Stimulated activated CD4-positive, alpha-beta T cell treated with anti-CD3 and anti-CD28 coated beads, Interleukin-2, amount 100 ng/mL, for 48 hours (primary cell): ENCODE measurements at places on chromosomes 6 and 20.
A peak's percentile ranks its signal among the peaks of the same experiment; 100 is the strongest.

- no peak for DNase-seq
Observed at GRCh38 chr20:4633379-4633778, 88.3 kb upstream of the PRND start.

DNA sequence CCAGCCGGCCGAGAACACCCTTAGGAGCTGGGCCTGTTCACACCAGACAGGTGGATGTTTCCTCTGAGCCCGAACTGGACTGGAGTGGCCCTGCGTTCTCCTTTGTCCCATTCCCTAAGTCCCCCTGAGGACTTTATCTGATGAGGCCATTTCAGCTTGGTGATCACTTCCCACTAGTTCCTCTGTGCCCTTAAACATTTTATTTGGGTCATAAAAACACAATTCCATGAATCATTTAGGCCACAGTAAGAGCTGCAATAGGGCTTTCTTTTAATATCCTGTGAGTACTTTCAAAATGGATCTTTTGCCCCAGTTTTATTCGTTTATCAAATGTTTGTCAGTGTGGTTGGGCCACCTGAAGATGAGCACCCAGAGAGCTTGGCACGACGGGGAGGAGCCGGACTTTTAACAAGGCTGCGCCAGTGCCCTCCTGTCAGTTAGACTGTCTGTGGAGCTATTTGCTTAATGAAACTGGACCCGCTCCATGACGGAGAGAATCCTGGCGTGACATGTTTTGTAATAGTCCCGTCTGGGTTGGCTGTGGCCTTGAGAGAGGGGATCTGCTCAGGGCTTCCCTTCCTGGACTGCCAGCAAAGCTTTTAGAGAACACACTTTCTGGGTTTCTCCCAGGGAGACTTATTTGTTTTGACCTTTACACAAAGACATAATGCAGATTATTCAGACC is 53.5 kb downstream of the ZDHHC14 start:
- DNase-seq, result no peak

DNA sequence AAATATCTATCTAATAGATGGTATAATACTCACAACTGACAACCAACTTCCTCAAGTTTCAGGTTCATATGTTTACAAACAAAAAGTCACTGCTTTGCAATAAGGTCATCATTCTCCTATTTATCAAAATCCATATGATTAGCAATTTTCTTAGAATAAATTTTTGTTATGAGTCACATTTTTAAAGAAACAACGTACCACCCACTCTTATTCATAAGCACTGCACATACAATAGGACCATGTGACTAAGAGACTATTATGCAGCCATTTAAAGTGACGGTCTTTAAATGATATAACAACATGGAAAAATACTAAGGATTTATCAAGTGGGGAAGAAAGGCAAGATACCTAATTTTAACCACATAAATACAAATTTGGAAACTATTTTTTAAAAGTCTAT is 40.0 kb downstream of the REPS1 start:
- no peak for DNase-seq

DNA sequence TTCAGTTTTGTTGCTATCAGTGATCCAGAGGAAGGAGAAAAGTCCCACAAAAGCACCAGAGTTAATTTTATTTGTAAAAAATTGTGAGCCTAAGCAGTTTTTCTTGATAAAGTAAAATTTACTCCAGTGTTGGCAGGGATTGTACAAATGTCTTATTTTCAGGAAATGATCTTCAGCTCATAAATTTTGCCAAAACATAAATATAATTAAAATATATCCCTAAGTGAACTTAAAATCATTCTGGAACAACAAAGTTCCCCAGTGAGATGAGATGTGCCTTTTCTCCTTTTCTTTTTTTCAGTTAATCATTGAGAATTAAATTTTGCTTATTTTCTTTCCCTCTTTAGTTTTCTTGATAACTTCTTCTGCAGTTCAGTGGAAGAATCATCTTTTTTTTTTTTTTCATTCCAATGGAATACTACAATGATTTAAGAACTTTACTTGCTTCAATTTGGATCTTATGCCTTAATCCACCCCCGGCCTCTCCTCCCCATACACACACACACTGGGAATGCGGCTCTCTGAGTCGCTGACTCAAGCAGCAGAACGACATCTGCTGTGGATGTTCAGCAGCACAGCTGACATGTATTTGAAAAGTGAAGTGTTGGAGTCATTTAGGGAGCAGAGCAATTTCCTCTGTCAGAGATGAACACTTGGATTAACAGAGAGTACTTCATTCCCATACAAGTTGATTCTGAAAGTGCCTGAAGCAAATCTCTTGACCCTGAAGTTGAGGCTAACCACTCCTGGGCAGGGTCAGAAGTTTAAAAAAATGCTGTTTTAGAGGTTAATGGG is 27.7 kb upstream of the LAMA4 start:
- no peak for DNase-seq

GRCh38 chr20:21437816-21438215 is 40.5 kb upstream of the NKX2-4 start:
- DNase-seq, result no peak

DNA sequence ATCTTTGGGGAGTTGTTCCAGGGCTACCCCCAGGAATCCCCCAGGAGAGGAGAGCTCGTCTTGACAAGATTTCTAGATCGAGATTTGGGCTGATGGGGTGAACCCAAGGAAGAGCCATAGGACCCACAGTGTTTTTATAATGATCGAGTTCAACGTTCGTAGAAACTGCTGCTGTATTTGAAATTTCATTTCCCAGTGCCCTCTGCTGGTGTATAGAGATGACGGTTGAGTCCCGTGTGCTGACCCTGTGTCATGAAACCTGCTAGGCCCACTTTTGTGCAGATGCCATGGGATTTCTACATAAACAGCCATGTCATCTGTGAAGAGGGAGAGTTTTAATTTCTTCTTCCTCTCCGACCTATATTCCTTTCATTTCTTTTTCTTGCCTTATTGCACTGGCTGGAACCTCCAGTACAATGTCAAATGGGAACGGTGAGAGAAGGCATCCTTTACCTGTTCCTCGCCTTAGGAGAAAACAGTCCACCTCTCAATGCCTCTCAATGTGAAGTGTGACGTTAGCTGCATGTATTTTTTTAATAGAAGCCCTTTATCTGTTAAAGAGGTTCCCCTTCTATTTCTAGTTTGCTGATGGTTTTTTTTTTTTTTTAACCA is 28.6 kb upstream of the NTSR1 start:
- DNase-seq, result no peak

GRCh38 chr20:32634041-32634805 is 39.5 kb downstream of the C20orf203 start:
- no peak for DNase-seq

DNA sequence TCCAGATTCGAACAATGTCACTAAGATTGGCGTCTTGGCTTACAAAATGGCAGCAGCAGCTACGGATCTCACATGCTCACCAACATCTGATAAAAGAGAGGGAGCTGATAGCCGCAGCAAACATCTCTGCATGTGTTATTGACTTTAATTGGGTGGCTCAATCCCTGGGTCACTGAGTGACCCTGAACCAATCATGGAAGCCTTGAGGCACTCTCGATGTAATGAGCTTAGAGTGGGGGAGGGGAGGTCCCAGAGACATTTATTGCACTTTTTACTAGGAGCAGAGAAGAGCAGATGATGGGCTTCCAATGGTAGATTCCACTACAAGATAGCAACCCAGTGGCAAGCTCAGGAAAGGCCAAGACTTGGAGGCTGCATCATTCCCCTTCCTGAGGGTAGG is 238.7 kb downstream of the BMP7 start:
- no peak for DNase-seq

DNA sequence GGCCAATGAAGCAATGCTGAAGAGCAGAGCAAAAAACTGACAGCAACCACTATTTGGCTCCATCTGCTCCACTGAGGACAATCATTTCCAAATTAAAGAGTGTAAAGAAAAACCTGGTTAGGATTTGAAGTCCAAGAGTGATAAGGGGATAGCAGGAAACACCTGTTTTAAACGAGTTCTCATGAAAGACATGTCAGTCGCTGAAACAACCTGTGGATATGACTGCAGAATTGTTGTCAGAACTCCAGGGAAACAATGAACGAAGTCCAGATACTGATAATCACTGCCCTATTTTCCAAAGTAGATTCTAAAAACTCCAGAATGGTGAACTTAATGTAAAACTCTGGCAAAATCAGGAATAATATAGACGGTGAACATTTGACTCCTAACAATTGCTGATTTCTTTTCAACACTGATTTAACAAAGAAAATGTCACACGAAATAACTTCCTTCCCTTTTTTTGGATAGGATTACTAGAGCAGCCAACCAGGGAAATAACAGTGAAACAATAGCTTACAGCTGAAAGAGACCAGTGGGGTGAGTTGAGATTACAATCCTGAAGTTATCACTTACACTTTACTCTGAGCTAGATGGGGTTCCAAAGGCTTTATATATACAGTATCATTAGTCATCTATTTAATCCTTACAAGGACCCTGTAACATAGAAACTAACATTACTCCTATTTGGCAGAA is 83.7 kb downstream of the ELOVL5 start:
- no peak for DNase-seq

GRCh38 chr6:4907602-4908001 is 96.2 kb downstream of the RPP40 start:
- DNase-seq, result no peak

- no peak for DNase-seq
Observed at GRCh38 chr6:13694562-13694961, 17.1 kb downstream of the RANBP9 start.

DNA sequence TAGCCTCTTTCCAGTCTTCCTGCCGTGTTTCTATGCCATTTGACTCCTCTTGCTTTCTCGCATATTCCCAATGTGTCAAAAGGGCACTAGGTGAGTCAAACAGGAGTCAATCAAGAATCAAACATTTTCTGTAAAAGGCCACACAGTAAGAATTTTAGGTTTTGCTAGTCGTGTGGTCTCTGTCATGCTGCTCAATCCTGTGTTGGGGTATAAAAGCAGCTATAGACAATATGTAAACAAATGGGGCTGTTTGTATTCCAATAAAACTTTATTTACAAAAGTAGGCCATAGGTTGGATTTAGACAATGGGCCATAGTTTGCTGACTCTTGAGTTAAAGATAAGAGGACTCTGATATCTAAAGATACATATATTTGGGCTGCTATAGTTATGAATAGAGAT is 235.4 kb upstream of the BTBD3 start:
- DNase-seq, result no peak

DNA sequence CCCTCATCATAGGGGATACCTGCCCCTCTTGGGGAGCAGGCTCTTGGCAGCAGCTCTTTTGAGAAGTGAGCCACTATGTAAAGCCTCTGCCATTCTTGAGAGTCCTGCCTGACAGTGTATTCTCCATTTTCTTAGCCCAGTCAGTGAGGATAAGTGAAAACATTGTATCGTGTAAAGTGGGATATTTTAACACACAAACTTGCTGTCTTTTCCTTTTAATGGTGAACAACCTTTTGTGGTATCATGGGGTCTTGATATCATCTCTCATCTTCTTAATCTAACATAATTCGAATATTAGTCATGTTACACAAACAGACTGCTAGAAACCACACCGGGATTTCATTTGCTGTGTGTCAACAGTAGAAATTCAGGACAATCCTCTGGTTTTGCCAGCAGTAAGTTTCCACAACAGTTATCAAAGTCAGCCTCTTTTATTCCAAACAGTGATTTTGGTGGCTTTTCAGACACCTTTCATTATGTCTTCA is 136.2 kb downstream of the HIVEP1 start:
- no peak for DNase-seq

- no peak for DNase-seq
Observed at GRCh38 chr6:136980070-136980469, 58.0 kb downstream of the SLC35D3 start.

- DNase-seq, result no peak
Observed at GRCh38 chr6:89488438-89488837, 55.5 kb downstream of the ANKRD6 start.

DNA sequence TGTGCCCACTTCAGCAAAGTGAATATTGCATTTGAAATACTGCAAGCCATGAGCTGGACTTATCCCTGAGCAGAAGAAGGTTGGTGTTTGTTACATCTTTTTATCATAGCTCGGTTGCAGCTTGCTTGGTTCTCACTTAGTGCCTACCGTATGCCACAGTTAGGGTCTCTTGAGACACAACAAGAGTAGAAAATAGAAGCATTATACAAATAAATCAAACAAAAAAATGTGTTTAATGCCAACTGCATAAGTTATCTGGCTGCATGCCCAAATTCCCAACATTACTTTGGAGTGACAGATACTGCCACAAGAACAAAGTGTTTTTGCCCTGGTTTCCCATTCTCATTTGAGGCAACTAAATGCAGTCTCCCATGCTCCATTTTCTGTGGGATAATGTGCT is 53.9 kb upstream of the LAMP5 start:
- no peak for DNase-seq

DNA sequence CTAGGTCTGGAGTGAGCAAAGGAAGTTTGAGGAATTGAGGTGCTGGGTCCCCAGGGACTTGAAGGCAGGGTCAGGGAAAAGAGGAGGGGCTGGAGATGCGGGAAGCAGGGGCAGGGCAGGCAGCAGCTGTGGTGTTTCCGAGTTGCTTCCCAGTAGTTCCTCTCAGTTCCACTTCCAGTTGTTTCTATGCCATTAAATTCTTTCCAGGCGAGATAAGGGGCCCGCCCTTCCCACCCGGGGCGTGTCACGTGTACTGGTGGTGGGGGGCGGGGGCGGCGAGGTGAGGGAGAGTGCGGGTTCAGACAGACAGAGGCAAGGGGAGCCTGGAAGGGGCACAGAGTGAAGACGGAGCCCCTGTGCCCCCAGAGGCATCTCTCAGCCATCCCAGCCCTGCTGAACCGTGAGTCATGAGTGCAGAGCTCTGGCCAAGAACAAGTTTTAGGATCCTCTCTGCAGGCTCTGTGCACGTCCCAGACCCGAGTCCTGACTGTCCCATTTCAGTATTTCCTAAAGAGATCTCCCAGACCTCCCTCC is 977 bp downstream of the TNXB start:
- no peak for DNase-seq

- no peak for DNase-seq
Observed at GRCh38 chr6:4381381-4381780, 246.0 kb upstream of the ECI2 start.

- peak; percentile 41 for DNase-seq
Observed at GRCh38 chr20:35617397-35618262, 2.0 kb downstream of the SPAG4 start.

DNA sequence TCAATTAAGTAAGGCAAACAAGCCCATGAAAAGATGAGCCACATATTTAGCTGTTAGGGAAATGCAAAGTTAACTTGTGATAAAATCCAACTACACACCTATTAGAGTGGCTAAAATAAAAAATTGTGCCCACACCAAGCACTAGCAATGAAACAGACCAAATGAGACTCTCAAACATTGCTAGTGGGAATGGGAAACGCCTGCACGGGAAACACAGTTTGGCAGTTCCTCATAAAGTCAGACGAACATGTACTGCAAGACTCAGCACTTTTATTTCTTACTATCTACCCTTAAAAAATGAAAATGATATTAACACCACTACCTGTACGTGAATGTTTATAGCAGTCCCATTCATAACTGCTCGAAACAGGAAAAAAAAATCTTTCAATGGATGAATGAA is 392.1 kb upstream of the NOX3 start:
- no peak for DNase-seq

DNA sequence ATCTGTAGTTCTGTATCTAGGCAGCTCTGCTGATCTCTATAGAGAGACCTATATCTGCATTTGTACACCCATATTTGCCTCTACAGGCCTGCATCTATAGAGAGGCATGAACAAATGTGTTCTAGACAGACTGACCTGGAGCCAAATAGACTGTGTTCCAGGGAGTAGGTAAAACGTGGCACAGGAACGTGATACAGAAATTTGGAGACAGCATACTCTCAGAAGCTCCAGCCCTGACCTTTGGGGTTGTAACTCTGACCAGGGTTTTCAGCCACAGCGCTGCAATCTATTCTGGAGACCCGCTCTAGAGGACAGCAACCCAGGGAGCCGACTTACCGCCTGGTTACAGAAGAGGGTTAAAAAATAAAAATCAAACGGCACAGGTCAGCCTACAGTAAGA is 983 bp downstream of the RBBP9 start:
- DNase-seq, result no peak
